Stimulated activated CD8-positive, alpha-beta memory T cell treated with anti-CD3 and anti-CD28 coated beads, Interleukin-7, amount 100 ng/mL, for 1 hour (primary cell): ENCODE measurements at places on chromosomes 12 and 14.
A peak's percentile ranks its signal among the peaks of the same experiment; 100 is the strongest.

- no peak for DNase-seq
Measured at GRCh38 chr12:51911788-51912711, 4.7 kb downstream of the ACVRL1 start.

GRCh38 chr12:54207539-54208294 lies 18.9 kb upstream of the SMUG1 start:
- peak; percentile 72 for DNase-seq

GRCh38 chr14:95519699-95520098 lies 3.2 kb upstream of the SYNE3 start:
- DNase-seq: peak; percentile 43

DNA sequence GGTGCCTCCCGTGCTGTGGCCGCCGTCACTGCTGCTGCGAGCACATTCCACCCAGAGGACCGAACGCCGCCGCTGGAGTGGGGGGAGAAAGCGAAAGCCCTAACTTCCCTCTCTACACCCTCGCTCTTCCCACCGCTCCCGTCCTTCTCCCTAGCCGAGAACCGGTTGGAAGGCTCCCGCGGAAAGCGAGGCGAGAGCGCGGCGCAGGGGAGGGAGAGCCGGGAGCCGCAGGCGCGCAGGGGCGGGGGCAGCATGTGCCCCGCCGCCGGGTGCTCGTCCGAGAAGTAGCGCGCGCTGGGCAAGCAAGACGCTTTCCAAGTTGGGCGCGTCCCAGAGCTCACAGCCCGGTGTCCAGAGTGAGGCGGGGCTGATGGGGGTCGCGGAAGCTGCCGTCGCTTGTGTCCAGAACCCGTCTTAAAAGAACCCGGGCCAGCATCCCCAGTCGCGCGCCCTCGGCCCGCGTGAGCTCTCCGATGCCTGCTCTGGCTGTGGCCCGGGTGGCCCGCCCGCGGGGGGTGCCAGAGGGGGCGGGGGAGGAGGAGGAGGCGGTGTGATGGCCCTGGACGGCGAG lies at the start of gene TRHDE:
Gene TRHDE, plus strand, starts transcription at position 280 of the 571 bp plus-strand sequence. Its CDS starts 274 bp downstream, at position 554.
- no peak for DNase-seq

DNA sequence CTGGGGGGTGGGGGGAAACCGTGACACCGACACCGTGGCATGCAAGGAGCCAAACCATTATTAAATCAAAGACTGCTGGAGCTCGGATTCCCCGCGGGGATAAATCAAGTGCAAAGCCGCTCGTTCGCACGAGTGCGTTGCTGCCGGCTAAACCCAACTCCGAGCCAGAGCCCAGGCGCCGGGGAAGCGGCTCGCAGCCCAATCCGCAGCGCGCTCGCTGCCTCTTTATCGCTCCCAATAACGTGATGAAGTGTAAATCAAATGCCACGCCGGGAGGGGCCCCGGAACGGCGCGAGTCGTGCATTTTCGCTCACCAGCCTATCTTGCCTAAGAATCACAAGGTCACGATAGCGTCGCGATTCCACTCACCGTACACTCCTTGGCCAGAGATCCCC lies 1.3 kb downstream of the MDGA2 start:
- DNase-seq: no peak

DNA sequence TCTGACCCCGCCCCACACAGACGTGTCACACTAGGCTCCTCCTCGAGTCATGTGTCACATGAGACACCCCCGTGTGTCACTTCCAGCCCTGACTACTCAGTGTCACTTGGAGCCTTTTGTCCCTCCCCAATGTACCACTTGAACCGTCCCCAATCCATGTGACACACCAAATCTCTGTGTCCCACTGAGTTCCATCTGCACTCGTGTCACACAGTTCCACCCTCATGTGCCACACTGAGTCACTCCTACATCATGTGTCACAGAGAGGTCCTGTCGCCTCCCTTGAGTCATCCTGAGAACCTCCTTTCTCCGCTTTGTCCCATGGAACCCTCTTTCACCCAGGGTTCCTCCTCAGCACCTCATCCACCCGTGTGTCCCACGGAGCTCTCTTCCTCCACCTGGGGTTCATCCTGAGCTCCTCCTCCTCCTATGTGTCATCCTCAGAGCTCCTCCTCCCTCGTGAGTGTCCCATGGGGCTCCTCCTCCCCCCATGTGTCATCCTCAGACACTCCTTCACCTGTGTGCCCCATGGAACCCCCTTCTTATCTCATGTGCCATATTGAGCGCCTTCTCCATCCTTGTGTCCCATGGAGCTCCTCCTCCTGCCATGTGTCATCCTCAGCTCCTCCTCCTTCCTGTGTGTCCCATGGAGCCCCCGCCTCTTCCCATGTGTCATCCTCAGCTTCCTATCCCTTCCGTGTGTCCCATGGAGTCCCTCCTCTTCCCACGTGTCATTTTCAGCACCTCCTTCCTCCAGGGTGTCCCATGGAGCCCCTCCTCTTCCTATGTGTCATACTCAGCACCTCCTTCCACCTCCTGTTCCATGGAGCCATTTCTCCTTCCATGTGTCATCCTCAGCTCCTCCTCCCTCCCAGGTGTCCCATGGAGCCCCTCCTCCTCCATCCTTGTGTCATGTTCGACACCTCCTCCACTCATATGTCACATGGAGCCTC lies 32.0 kb downstream of the RTL1 start:
- DNase-seq: no peak

- no peak for DNase-seq
Measured at GRCh38 chr14:74636424-74637177, 24.6 kb upstream of the LTBP2 start.

DNA sequence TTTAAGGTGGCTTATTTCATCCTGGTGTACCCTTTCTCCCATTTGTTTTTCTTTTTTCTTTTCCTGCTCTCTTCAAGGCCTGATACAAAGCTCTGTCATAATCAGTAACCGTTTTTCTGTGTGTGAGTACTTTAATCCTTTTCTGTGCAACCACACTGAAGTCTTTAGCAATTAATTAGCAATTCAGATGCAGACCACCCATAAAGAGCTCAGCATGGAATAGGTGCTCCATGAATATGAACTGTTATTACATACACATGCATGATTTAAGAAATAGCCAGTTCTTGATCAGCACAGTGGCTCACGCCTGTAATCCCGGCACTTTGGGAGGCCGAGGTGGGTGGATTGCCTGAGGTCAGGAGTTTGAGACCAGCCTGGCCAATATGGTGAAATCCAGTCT lies 1386.6 kb downstream of the AACS start:
- DNase-seq: no peak

- no peak for DNase-seq
Measured at GRCh38 chr12:53564941-53565340, 57.7 kb upstream of the NPFF start.

DNA sequence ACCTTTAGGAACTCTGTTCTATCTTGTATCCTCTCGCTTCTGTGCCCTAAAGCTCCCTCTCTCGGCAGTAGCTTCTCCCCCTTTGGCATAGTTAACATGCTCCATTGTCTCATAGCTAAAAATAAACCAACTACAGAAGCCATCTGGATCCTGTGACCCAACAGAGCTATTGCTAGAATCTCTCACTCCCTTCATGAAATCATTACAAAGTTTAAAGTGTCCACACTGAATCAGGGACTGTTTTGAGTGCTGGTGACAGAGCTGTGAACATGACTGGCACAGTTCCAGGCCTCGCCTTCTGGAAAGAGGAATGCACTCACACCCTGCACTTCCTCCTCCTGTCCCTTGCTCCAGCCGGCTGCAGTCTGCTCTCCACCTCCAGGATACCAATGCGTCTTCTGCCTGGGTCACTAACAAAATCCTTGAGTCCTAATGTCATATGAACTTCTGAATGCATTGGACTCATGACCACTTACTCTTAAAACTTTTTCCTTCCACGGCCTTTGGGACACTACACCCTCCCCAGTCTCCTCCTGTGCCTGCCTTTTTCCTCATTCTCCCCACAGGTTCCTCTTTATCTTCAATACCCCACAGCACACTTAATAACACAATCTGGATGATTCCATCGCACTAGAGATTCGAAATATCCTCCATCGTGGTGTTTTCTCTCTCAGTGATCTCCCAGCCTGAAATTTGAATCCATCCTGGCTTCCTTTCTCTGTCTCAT lies 13.2 kb downstream of the PLBD1 start:
- no peak for DNase-seq

DNA sequence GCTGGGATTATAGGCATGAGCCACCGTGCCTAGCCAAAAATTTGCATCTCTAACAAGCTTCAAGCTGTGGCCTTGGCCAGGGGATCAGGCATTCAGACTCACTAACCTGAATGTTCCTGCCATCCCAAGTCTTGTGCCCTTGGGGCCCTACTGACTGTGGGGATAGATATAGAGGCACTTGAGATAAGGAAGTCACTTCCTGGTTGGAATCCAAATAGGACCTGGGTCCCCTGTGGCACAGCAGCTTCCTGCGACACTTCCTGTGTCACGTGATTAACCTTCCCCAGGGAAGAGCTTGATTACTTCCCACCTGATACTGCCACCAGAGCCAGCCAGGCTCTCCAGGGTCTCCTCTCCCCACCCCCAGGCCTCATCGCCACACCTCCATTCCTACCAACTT lies 128.2 kb downstream of the BCL11B start:
- DNase-seq: no peak

GRCh38 chr12:52636592-52637258 lies 15.3 kb downstream of the KRT2 start:
- DNase-seq: no peak

- no peak for DNase-seq
Measured at GRCh38 chr14:46894476-46894875, 242.9 kb upstream of the RPL10L start.

GRCh38 chr12:5018677-5019076 lies 25.0 kb upstream of the KCNA5 start:
- DNase-seq: no peak

- DNase-seq: no peak
Measured at GRCh38 chr12:25698772-25699171, 145.7 kb upstream of the LMNTD1 start.

- DNase-seq: no peak
Measured at GRCh38 chr14:105863296-105864108, 337.1 kb downstream of the TMEM121 start.

- no peak for DNase-seq
Measured at GRCh38 chr12:10136637-10137205, 6.7 kb upstream of the CLEC7A start.

GRCh38 chr12:109047081-109047805 lies 5.1 kb upstream of the USP30 start:
- no peak for DNase-seq

DNA sequence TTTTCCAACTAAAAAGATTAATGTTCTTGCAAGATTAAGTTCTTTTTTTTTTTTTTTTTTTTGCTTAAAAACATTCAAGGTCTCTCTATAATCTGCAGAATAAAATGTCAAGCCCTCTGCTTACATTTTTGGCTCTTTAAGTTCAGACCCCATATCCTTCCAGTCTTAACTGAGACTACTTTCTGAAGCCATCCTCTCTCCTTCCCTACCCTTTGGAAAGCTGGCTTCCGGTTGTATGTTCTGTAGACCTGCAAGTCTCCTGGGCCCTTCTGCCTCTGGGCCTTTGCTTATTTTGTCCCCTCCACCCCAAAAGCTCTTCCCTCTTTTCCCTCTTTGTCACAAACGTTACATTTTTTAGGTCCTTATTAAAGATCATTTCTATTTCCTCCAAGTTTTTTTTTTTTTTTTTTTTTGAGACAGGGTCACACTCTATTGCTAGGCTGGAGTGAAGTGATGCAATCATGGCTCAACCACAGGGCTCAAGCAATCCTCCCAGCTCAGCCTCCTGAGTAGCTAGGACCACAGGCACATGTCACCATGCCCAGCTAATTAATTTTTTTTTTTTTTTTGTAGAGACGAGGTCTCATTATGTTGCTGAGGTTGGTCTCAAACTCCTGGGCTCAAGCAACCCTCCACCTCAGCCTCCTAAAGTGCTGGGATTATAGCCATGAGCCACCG lies 46.5 kb downstream of the PTPRB start:
- DNase-seq: no peak

- no peak for DNase-seq
Measured at GRCh38 chr12:116024769-116025168, 252.7 kb downstream of the MED13L start.

- no peak for DNase-seq
Measured at GRCh38 chr14:76323331-76324050, 52.4 kb upstream of the ESRRB start.

GRCh38 chr12:18151036-18151435 lies 61.0 kb upstream of the RERGL start:
- DNase-seq: no peak

DNA sequence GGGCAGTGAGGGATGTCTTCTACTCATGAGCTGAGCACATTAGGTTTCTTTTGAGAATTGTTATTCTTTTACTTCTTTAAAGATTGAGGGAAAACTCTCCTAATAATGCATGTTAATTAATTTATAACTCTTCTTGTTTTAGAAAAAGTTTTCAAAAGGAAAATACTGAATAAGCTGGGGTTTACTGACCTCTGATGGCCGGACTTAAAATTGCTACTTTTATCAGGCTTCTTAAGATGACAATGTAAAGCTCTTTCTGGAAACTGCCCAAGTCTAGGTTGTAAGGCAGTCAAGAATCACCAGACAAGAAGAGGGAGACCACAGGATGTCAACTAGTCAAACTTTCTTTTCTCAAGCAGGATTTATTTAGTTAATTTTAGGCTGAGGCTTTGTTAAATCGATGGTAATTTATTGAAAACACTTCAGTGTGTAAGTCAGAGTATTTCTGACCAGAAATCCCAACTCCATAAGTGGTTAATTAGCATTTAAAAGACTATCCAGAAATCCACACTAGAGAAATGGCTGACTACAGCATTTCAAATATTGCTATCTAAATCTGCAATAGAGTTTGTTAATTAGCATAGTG lies 82.1 kb downstream of the AVPR1A start:
- no peak for DNase-seq

DNA sequence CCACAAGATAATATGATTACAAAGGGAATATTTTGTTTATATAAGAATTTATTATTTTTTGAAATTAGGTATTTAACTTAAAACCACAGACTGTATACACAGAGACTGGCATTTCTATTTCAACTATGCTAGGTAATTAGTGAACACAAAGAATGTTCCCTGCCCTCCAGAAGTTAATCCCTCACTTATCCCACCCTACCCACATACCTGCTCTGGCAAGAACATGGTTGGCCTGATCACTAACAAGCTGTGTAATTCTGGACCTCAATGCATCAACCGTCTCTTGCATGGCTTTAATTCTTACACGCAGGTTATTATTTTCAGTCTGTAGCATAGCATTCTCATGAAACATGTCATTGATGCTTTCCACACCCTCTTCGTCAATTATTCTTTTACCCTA lies 85.9 kb downstream of the KIF21A start:
- DNase-seq: no peak

- no peak for DNase-seq
Measured at GRCh38 chr14:43522901-43523300, 984.2 kb downstream of the FSCB start.

DNA sequence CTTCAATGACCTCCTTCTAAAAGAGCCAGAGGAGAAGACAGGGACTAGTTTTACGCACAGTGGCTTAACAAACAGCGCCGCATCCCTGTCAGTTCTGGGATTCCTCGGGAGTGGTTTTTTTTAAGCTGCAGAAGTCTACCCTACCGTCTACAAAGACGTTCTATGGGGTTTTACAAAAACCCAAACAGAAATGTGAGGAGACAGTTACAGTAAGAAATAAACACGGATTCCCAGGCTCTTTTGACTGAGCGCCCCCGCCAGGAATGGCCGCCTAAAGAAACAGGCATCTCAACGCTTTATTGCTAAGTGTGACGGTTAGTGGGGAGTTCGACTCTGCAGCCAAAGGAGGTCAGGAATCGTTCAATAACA lies 484 bp downstream of the ALKBH1 start:
- no peak for DNase-seq

- no peak for DNase-seq
Measured at GRCh38 chr12:14956024-14956891, 5.1 kb downstream of the ARHGDIB start.
